ENCODE measurements at places on chromosomes 5 and 9.

- peak; percentile 68 for DNase-seq
Measured at GRCh38 chr5:134275822-134276221, 49.9 kb upstream of the PPP2CA start.

DNA sequence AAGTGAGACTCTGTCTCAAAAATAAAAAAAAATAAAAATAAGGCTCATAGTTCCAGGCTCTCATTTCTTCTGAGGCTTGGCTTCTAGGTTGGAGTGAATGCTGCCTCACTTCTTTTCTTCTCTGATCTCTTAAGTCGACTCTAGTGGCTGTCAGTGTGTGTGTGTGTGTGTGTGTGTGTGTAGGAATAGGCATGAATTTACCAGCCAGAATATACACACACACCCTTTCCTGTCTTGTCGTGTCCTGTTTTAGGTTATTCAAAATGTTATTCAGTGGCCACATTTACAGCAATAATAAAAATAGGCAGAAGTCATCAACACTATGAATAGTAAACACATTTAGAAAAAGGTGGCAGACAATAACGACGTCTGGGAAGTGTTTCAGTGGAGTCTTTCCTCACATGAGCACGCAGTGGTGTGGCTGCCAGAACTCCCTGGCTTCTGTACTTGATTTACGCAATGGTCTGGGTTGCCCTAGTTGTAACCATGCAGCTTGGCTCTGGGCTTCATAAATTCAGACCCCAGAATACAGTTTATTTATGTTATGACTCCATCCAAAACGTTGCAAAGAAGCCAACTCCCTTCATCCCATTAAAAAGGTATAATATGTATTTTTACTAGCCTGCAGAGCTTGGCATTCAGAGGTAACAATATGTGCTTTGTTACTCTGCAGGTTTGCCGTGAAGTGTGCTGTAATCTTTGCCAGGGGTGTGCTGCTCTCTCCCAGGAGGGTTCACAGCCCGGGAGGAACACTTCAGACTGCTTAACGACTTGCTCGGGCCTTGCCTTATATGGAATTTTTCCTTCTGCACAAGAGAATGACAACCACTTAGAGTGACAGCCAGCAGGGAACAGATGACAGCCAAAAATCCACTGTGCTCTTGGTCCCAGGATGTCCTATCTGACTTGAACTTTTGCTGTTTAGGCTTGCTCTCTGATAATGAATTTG lies 34.4 kb upstream of the PALM2AKAP2 start:
- no peak for DNase-seq

GRCh38 chr5:103232393-103232999 lies 26.1 kb upstream of the MACIR start:
- peak; percentile 70 for DNase-seq

DNA sequence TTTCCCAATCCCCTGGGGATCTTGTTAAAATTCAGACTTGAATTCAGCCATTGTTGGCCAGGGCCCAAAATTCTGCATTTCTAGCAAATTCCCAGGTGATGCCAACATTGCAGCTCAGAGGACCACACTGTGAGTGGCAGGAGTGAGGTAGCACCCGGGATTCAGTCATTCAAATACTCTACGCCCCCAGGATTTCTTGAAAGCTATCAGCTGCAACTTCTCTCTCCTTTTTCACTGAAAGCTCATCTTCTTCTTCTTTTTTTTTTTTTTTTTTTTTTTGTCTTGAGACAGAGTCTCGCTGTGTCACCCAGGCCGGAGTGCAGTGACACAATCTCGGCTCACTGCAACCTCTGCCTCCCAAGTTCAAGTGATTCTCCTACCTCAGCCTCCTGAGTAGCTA lies 19.3 kb upstream of the ANKH start:
- no peak for DNase-seq
